Smooth muscle cell of the brain vasculature (primary cell): ENCODE measurements at places on chromosomes 4 and X.

DNA sequence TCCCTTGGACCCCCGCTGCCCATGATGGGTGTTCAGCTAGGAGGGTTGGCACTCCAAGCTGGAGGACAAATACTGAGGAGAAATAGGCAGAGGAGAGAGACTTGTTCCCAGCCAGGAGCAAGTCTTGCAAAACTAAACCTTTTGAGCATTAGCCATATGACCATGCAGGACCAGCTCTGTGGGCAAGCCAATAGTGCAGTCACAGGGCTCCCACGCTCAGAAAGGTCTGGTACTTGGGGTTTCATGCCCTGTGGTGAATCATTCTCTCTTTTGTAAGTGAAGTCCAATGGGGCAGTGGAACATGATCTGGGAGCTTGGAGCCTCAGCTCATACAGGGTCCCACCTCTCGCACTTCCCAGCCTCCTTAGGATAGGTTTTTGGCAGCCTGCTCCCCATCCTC is 300.9 kb downstream of the BCOR start:
- DNase-seq: no peak

- DNase-seq: peak; percentile 12
Observed at GRCh38 chr4:71293705-71294104, 45.1 kb upstream of the SLC4A4 start.

DNA sequence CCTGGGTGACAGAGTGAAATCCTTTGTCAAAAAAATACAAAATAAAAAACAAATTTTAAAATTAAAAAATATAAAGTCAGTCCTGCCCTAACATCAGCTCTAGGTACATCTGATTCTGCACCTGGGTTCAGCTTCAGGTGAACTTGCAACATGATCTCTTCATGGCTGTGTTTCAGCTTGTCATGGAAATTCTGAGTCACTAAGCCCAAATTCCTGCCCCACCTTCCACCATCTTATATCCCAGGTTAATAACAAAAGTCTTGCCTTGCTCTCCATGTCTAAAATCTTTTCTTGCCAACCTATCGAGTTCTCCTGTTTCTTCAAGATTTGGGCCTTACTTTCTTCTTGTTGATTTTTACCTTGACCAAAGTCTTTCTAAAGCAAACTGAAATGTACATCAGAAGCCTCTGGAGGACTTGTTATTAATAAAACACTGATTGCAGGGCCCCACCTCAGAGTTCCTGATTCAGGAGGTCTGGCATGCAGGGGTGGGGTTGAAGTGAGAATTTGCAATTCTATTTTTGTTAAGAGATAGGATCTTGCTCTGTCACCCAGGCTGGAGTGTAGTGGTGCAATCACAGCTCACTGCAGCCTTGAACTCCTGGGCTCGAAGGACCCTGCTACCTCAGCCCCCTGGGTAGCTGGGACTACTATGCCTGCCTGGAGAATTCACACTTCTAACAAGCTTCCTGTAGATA is 125.8 kb upstream of the VCX3A start:
- no peak for DNase-seq

DNA sequence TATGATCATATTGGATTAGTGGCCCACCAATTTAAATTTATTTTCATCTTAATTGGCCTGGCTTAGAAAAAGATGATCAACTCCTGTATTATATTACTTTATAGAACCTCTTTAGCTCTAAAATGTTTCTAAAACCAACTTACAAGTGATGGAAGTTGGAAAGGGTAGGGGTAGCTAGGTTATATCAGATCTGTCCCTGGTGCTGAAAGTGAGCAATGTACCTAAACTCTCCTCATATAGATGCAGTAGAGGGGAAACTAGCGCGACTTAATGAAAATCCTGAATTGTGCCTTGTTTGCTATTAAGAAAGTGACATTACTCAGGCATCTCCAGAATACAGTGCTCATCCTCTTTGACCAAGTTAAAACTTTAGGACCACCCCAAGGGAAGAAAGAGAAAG is 7.5 kb upstream of the PTCHD1 start:
- no peak for DNase-seq

GRCh38 chr4:111954550-111954949 is 190.7 kb upstream of the FAM241A start:
- no peak for DNase-seq

DNA sequence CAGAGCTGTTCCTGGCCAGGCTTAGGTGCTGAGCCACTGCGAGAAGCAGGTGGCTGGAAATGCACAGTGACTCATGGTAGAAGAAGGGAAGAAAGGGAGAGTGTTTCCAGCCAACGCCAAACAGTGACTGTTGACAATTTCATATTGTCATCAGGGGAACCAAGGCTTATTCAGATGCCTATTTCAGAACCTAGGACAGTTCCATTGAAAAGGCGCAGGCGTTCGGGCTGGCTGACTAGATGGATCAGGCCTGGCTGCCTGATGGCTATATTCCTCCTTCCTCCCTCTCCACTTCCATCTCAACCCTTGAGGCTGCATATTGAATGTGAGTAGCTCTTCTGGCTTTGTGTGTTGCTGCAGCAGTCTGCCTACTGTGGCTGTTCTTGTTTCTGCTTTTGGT is 73.0 kb upstream of the FRMPD4 start:
- DNase-seq: no peak

GRCh38 chr4:85165808-85166207 is 199.3 kb upstream of the WDFY3 start:
- no peak for DNase-seq

GRCh38 chr4:120109406-120109805 is 42.8 kb upstream of the MAD2L1 start:
- no peak for DNase-seq

DNA sequence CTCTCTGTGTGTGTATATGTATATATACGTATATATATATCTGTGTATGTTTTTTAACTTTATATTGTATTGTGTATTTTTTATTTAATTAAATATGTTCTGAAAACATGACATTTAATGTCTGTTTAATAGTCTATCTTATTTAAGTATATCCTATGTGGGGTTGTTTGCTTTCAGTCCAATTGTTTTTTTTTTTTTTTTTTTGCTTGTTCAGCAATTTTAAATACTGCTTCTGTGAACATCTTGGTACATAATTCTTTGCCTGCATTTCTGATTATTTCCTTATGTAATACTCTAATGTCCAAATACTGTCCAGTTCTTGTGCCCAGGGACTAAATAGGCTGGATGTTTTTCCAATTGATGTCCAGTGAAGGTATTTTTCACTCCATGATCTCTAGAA is 45.1 kb upstream of the MAD2L1 start:
- no peak for DNase-seq

DNA sequence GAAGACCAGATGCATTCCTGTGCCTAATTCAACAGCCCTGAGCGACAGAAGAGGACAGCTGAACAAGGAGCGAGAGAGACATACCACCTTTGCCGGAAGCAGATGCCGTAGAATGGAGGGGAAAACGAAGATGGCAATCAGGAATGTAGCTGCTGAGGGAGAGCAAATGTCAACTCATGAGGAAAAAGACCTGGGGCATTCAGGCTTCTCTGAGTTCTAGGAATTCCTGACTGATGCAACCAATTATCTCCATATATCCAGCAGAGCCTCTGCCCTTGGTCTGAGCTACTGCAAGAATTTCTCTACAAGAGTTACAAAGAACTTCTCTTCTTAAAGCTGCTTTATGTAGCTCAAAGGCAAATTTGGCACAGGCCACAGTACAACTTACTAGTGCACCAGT is 40.5 kb upstream of the INPP4B start:
- DNase-seq: no peak

GRCh38 chrX:40644821-40645358 is 2.5 kb downstream of the CXorf38 start:
- peak; percentile 33 for DNase-seq

GRCh38 chr4:113436360-113436759 is 325.2 kb downstream of the CAMK2D start:
- DNase-seq: peak; percentile 57

DNA sequence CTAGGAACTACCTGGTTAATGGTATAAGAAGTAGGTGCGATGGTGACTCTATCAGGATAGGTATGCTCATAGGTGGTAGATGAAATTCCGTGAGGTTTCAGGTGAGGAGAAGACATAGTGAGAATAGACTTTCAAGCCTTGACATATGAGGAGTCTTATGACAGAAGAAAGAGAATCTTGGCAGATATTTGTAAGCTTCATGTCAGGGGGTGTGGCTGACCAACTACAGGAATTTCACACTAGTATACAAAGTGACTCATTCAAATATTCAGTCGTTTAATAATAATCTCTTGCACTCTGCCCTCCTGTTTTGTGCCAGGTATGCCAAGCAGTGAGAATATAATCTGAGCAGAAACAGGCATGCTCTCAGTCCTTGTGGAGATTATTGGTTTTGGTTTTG is 22.8 kb downstream of the PACRGL start:
- no peak for DNase-seq

- no peak for DNase-seq
Observed at GRCh38 chr4:142558851-142559250, 287.2 kb downstream of the INPP4B start.

DNA sequence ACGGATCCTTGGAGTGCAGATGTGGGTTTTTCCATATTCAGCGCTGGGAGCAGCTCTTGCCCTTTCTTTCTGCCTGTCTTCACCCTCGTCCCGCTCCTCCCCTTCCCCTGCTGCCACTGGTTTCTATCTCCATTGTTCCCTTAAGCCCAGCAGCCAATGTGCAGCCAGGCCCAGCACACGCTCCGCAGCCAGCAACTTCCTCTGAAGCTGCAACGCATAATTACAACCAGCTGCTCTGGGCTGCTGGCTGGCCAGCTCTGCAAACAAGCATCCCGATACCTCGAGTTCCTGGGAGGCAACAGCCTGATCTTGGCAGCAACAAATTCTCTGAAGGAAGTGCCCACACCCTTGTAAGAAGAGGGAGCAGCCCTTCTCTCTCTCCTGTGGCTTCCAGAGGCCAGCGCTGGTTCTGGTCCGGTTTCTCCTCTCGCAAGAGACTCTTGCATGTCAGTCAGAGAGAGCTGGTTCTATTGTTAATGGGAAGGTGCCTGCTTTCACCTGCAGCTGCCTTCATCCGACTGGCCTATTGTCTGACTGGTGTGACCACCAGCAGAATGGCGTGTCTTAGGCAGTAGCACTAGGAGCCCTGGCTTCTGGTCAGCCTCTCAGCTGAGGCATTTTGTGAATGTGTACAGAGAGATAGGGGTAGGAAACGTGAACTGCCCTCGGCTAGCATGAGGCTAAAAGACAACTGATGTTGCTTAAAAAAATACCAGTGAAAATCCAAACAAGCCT is 83.8 kb upstream of the MAML3 start:
- peak; percentile 86 for DNase-seq

DNA sequence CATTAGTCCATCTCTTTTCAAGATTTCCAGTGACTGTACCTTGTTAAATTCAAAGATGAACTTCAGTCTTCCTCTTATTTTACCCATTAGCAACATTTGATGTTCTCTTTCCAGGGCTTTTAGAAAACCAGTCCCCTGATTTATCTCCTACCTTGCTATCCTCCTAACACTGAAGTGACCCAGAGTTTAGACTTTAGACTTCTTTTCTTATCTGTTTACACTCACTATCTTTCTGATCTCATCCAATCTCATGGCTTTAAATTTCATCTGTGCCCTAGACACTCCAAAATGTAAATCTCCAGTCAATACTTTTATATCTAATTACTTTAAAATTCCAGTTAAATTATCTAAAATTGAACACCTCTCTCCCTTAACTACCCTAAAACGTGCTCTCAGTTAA is 13.5 kb upstream of the CXXC4 start:
- no peak for DNase-seq

DNA sequence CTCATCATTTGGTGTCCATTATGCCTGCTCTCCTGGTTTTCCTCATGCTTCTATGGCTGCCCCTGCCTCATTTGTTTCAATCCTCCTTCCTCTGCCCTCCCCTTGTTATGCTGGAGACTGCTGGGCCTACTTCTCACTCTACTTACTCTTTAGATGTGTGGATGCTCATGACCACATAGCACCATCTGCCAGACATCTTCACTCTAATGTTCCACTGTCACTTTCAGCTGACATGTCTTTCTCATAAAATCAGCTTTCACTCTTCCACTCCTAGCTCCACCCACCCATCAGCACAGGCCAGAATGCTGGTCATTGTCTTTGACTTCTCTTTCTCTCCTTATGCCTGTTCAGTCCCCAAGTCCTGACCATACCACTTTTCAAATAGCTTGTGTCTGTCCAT is 86.8 kb downstream of the REPS2 start:
- DNase-seq: no peak

GRCh38 chr4:184544788-184545409 is 70.5 kb upstream of the IRF2 start:
- DNase-seq: no peak

- DNase-seq: no peak
Observed at GRCh38 chrX:16368696-16369095, 201.4 kb downstream of the MAGEB17 start.

DNA sequence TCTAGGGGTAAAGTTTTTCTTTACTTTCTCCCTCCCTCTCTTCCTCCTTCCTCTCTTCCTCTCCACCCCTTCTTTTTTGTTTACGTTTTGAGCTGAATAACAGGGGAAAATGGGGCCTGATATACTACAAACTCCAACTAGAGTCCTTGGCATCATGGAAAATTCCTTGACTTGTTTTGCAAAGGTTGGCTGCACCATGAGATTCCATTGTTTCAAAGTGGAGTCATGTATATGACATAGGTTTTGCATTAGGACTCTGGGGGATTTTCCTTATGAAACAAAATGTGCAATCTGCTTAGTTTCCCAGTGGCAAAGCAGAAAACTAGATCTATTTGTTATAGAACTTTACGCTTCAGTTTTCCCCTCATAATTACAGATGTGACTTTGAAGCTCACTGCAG is 233.5 kb upstream of the PGRMC2 start:
- DNase-seq: no peak

GRCh38 chrX:78532363-78532762 is 126.8 kb downstream of the RTL3 start:
- DNase-seq: no peak

DNA sequence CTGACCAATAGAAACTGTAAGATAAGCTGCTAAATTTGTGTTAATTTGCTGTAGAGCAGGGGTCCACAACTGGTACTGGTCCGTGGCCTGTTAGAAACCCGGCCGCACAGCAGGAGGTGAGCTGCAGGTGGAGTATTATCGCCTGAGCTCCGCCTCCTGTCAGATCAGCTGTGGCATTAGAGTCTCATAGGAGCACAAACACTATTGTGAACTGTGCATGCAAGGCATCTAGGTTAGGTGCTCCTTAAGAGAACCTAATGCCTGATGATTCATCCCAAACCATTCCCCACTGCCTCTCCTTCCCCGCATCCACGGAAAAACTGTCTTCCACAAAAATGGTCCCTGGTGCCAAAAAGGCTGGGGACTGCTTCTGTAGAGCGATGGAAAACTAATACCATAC is 19.7 kb downstream of the FBXW7 start:
- no peak for DNase-seq

GRCh38 chr4:62359441-62360155 is 1159.5 kb downstream of the ADGRL3 start:
- DNase-seq: no peak

GRCh38 chr4:169267070-169267469 is 3.7 kb downstream of the SH3RF1 start:
- DNase-seq: no peak
